ENCODE measurements at places on chromosomes 2 and 18.

- DNase-seq, result no peak
These were observed 388.1 kb upstream of the CHAC2 start for GRCh38 chr2:53379547-53379946.

GRCh38 chr2:202965810-202966460 lies 48.7 kb upstream of the NBEAL1 start:
- no peak for DNase-seq

DNA sequence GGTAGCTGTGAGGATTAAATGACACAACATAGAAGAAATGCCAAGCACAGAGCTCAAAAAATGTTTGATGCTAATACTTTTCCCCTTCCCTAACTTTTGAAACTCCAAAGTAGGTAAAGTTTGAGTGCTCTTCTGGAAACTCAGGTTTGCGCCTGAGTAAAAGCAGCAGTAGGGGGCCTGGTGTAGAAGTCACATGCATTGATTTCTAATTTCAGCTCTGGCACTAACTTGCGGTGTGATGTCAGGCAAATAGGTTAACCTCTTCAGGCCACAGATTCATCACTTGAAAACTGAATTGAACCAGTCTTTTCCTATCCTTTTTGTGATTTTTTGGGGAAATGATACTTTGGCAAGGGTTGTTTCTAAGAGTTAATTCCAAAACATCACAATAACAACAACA lies 27.2 kb downstream of the LHCGR start:
- DNase-seq, result no peak

- DNase-seq, result no peak
These were observed 44.1 kb downstream of the PARD6G start for GRCh38 chr18:80203249-80203648.

GRCh38 chr2:137508739-137509384 lies 455.4 kb upstream of the HNMT start:
- DNase-seq, result no peak

- no peak for DNase-seq
These were observed 57.4 kb downstream of the STK39 start for GRCh38 chr2:168189835-168190569.

DNA sequence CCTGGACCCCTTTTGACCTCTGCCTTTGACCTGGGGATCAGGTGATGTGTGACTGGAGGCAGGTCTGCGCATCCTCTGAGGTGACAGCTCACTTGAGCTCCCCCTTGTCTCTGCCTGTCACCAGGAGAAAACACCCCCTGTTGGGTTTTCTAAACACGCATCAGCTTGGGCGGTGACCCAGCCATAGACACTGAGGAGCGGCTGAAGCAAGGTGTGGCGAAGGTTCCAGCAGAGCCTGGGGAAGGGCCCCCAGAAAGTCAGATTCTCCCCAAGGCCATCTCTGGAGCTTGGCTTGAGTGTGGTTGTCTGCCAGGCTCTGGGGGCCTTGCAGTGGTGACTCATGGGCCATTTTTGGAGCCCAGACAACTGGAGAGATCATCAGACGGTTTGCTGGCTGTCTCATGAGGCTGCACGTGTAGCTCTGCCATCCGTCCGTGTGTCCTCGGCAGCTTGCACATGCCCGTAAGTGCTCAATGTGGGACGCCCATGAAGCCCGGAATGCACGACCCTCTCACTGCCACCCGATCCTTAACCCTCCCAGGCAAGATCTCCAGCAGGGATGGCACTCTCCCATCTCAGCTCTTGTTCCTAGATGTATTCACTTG lies 29.4 kb downstream of the SIX3 start:
- DNase-seq, result no peak

GRCh38 chr2:24231461-24231881 lies 56.6 kb downstream of the FAM228A start:
- no peak for DNase-seq

DNA sequence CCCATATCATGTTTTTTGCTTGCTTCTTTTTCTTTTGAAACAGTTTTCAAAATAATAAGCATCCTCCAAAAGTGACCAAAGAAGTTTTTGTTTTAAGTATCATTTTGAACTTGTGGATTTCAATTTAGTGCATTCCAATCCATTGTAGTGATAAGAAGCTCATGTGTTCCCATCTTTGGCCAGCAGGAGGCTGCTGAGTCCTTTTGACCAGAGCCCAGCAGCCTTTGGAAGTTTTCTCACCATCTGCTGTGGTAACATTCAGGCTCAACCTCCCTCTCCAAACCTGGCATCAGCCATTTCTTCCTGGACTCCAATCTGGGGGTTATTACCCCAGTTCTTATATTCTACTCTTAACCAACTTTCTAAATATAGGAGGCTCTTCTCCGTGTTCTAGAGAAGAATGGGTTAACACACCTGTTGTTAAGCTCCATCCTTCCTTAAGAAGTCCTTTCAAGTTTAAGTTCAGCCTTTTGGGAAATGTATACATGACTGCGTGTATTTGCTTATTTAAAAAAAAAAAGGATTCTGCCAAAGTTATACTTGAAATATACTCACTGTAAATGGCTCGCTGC lies 39.0 kb upstream of the MAL start:
- DNase-seq, result peak; percentile 21

GRCh38 chr2:237791977-237792727 lies 6.4 kb upstream of the RBM44 start:
- DNase-seq, result no peak

GRCh38 chr2:129936334-129936934 lies 43.0 kb upstream of the RAB6C start:
- DNase-seq, result no peak

DNA sequence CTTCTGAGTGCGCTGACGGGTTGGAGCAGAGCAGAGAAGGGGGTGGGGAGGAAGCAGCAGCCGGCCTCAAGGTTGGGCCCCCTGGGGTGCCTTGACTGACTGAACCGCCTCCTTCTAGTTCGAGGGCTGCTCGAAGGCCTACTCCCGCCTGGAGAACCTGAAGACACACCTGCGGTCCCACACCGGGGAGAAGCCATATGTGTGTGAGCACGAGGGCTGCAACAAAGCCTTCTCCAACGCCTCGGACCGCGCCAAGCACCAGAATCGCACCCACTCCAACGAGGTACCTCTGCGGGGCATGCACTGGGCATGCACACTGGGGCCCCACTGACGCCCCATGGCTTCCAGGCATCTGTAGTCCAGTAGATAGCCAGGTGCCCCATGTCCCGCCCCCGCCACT lies 246.9 kb downstream of the GLI2 start:
- DNase-seq, result no peak

DNA sequence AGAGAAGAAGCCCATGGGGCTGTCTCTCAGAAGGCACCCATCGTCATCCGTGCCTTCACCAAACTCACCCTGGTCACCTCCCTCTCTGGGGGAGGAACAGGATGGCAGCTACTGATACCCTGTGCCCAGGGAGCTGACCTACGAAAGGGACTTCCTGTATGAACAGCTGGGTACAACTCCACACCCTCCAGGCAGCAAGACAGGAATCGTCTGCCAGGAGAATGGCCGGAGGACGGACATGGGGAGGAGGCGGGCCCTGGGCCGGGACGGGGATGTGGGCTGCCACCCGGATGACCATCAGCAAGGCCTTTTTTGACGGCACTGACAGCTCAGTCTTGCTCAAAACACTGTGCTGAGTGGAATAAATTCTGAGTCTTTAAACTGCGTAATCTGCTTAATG lies 243.6 kb downstream of the HDAC4 start:
- DNase-seq, result no peak

GRCh38 chr18:4040391-4041092 lies 414.6 kb downstream of the DLGAP1 start:
- DNase-seq, result no peak

GRCh38 chr2:9629222-9630116 lies 1.3 kb downstream of the YWHAQ start:
- DNase-seq, result peak; percentile 13

- no peak for DNase-seq
These were observed 30.2 kb downstream of the XDH start for GRCh38 chr2:31384351-31384750.

DNA sequence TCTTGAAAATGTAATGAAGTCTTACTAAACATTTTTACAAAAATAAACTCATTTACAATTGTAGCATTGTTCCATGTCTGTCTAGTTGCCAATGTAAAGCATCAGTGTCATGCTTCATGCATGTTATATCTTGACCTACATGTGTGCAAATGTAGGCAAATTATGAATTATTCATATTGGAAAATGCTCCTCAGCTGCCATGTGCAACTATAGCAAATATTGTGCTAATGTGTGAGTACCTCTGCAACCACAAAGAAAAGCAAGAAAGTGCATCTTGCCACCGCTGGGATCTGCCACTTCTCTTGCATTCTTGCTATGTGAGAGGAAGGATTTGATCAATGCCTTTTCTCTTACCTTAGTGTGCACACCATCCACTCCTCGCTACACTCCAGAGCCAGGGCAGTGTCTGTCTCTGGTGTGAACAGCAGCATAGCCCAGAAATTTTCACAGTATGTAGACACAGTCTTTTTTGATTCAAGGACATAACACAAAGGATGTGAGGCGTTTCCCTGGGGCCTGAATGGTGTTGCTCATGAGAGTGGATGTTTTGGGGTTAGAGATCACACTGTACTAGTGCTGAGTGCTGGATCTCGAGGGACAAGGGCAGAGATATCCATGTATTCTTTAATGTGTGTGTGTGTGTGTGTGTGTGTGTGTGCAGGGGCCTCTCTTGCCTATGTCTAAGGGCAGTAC lies 47.6 kb upstream of the HAAO start:
- no peak for DNase-seq

DNA sequence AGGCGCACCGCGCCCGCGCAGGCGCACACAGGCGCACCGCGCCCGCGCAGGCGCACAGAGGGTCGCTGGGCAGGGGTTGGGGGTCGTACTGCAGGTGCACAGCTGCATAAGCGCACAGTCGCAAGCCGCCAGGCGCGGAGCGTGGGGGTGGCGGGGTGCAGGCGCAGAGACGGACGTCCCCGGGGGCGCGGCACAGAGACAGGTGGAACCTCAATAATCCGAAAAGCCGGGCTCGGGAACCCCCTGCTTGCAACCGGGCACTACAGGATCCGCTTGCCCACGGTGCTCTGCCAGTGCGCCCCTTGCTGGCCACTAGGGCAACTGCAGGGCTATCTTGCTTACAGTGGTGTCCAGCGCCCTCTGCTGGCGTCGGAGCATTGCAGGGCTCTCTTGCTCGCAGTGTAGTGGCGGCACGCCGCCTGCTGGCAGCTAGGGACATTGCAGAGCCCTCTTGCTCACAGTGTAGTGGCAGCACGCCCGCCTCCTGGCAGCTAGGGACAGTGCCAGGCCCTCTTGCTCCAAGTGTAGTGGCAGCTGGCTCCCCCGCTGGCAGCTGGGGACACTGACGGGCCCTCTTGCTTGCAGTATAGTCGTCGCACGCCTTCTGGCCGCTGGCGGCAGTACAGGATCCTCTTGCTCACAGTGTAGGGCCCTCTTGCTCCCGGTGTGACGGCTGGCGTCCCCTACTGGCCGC lies 34.9 kb downstream of the FAM110C start:
- peak; percentile 51 for DNase-seq

GRCh38 chr18:58902961-58903360 lies 38.3 kb downstream of the ZNF532 start:
- DNase-seq, result no peak

- DNase-seq, result no peak
These were observed 15.4 kb upstream of the ATP6V1C2 start for GRCh38 chr2:10706033-10706432.

GRCh38 chr18:79481046-79481790 lies 85.5 kb downstream of the NFATC1 start:
- DNase-seq, result no peak

DNA sequence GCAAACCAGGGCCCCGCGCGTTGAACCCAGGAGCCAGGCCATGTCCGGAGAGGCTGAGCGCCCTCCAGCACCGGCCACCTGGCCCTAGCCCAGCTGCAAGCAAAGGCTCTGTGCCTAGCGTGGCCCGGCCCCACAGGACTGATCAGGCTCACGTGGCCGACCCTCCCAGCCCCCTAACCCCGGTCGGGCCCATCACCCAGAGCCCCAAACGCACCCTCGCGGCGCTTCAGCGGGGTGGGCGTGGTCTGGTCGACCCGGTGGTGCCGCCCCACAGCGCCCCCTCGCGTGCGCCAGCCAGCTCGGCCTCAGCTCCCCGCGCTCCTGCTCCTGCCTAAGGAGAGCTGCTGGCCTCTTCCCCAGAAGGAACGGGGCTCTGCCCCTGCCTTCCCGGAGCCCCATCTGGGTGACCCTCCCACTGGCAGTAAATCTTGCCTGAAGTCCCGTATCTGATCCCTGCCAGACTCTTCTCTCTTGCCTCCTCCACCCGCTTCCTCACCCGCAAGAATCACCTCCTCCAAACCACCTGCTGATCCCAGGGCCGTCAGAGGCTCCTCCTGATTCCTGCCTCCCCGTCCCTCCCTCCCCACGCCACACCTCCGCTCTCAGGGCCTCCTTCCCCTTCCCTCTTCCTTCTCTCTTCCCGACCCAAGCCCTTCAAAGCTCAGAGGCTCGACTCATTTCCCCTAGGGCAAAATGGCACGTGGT lies 12.3 kb upstream of the TEX51 start:
- DNase-seq, result peak; percentile 12

DNA sequence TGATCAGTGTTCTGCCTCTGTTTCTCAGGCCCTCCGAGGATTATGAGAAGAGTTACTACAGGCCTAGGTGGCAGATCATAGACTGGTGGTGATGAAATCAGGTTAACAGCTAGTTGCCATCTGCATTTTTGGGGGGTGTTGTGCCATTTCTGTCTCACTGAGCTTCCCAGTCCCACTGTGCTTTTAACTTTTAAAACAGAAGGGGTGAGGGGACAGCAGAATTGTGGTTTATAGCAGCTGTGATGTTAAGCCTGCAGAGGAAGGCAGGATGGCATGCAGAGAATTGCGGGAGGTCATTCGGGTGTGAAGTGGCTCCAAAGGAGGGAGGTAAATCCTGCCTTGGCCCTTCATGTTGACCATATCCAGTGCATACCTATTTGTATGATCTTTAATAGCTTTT lies 5.0 kb downstream of the CAB39 start:
- DNase-seq, result no peak

DNA sequence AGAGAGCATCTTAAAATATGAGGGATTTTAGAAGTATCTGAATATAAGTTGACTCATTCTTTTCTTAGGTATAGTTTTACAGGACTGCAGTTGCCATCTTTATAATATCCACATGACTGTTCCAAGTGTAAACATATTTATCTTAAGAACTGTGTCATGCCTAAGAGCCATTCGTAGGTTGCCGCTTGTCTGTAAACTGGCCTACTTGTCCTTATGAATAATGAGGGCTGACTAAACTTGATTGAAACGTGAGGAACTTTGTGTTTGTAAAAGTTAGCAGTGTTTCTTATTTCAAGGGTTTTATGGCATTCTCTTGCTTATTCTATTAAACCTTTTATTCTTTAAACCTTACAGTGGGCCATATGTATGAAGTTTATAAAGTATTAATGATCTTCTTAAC lies 99.6 kb downstream of the MAP3K20 start:
- DNase-seq, result no peak

DNA sequence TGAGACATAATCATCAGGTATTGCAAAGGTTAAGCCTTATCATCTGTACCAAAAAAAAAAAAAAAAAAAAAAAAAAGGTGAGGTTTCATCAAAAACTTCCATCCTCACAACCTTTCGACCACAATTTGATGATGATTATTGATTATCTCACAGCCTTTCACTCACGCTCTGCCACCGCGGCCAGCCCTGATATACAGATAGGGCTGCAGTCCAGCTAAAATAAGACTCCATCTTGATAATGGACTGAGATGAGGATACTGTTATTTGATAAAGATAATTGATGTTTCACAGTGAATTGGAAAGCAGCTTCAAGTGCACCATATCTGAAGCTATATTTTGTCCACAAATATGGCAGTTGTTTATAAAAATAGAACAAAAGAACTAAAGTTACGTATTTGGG lies 159.7 kb upstream of the BOD1L2 start:
- no peak for DNase-seq

Data from T follicular helper cell (primary cell).